ENCODE measurements at places on chromosomes 2 and 18.
A peak's percentile ranks its signal among the peaks of the same experiment; 100 is the strongest.

DNA sequence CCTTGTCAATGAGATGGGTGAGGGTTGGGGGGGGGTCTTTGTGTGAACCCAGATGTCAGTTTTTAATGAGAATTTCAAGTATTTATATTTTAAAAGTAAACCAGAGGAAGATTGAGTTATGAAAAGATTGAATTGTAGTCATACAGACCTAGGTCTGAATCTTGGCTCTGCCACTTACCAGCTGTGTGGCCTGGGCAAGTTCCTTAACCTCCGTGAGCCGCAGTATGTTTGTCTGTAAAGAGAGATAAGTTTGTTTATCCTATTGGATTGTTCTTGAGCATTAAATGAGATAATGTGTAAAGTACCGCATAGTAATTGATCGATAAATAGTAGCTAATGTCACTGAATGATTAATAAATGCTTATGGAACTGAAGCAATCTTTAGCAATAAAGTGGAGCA lies 63.8 kb downstream of the EML6 start:
- no peak for DNase-seq

DNA sequence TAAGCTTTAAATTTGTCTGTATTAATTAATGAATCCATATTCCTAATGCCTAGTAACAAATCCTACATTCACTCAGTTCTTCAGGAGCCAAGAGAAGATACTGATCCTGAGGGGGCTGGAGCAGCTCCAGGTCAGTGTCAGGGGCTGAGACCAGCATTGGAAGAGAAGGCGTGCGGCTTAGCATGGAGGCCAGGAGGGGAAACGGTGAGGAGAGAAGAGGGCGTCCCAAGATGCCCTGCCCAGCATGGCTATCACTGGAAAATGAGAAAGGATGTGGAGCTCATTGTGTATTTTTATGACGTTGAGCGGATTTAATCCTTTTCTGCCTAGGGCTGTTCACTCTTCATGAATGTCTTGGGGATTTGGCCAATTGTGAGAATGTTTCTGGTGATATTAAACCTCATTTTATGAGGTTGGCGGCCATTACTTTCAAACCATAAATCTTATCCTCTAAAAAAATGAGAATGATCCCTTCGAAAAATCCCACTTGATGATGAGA lies 131.7 kb downstream of the KCTD1 start:
- DNase-seq, result no peak

- DNase-seq, result peak; percentile 94
Observed at GRCh38 chr18:48417985-48418384, 8.8 kb upstream of the ZBTB7C start.

GRCh38 chr2:196962325-196962724 lies 35.8 kb upstream of the PGAP1 start:
- DNase-seq, result no peak

GRCh38 chr2:33873076-33873605 lies 274.0 kb upstream of the FAM98A start:
- DNase-seq, result no peak

DNA sequence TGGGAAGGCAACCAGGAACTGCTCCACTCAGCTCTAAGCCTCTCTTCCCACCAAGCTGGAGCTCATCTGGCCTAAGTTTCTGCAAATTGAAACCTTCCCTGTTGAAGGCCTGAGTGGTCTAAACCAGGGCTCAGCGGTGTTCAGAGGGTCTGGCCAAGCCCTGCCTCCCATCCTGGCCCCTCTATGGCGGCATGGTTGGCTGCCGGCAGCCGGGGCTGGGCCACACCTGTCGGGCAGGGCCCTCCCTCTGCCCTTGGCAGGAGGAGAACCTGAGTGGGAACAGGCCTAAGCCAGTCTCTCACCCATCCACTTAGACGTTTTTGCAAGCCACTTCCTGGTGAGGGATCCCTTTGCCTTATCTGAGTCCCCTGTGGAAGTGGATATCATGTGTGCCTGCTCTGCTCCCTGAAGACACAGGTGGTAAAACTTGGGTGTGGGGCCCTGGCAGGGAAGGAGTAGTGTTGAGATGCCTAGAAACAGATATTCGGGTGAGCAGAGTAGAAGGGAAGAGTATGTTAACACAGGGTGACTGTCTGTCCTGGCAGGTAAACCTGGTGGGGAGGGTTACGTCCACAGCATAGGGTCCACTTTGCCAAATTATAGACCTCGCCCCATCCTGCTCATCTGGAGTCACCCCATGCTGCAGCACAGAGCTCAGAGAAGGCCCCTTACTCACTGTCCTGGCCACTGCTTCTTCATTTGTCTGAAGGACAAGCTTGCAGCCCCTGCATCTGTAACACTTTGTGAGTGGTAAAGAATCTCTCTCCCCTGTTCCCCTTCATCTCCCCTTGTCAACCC lies 63.0 kb upstream of the SIX2 start:
- no peak for DNase-seq

GRCh38 chr18:34959211-34959829 lies 81.9 kb upstream of the MAPRE2 start:
- DNase-seq, result no peak

- DNase-seq, result peak; percentile 50
Observed at GRCh38 chr2:205712508-205712907, 30.2 kb downstream of the NRP2 start.

DNA sequence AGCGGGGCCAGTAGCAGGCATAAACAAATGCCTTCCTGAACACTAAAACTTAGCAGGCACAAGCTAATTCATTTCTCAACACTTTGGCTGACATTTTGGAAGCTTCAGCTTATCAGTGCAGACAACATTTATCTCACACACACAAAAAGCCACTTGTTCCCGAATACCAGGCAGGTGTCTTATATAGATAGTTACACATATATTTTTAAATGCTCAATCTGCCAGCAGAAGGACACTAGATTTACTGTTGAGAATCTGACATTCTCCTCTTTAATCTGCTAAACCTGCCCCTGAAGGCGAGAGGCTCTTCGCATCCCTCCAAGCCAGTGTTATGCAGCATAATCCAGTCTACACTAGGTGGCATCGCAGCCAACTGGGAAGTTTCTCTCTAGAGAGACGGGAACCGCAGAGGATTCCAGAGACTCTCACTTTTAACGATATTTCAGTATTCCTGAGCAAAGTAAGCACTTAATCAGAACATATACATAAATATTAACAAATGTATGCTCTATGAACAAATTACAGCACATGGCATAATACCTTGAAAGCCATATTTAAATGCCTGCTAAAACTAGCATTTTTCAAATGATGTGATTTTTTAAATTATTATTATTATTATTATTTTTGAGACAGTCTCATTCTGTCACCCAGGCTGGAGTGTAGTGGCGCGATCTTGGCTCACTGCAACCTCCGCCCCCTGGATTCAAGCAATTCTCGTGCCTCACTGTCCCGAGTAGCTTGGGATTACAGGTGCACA lies 90.2 kb upstream of the SCG2 start:
- DNase-seq, result no peak

GRCh38 chr2:27954771-27955383 lies 64.3 kb downstream of the BABAM2 start:
- DNase-seq, result peak; percentile 83

- no peak for DNase-seq
Observed at GRCh38 chr2:219289195-219289536, 10.0 kb downstream of the DNAJB2 start.

GRCh38 chr18:25365242-25365641 lies 13.3 kb upstream of the ZNF521 start:
- no peak for DNase-seq

GRCh38 chr2:16400127-16400623 lies 265.5 kb downstream of the CYRIA start:
- no peak for DNase-seq

DNA sequence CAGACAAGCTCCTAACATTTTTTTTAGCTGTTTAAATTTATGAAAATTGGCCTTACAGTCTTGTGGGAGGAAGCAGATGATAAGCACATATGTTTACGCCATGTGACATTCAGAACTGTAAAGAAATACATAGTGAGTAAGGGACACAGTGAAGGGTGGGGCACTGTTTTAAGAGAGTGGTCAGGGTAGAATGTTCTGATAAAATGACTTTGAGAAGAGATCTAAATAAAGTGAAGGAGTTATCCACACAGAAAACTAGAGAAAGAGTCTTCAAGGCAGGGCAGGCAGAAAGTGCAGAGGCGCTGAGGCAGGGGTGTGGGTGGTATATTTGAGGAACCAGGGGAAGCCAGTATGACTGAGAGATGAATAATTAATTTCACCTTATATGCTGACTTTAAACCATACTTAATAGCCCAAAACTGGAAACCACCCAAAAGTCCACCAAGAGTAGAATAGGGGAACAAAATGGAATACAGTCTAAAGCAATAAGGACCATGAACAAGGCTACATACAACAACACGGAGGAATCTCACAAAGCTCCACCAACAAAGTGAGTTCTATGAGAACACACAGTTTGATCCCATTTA lies 8.6 kb downstream of the MREG start:
- peak; percentile 89 for DNase-seq

- DNase-seq, result no peak
Observed at GRCh38 chr18:10291568-10291981, 162.9 kb upstream of the APCDD1 start.

DNA sequence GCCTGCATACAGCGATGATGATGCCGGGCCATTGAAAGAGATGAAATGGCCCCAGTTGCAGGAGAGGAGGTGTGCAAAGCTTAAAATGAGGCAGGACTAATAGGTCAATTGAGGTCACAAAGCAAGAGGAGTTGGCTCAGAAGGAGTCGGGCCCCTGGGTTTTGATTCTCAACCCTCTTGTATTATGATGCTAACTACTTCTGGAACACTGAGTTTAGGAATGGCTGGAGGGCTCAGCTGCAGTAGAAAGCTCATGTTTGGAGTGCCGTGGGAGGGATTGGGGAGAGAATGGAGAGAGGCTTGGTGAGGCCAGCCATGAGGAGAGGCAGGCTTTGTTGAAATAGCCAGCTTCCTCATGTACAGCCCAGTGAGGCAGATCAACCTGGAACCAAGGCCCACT lies 4.8 kb downstream of the TNP1 start:
- no peak for DNase-seq

GRCh38 chr2:241155936-241156335 lies 5.7 kb downstream of the PPP1R7 start:
- DNase-seq, result no peak

DNA sequence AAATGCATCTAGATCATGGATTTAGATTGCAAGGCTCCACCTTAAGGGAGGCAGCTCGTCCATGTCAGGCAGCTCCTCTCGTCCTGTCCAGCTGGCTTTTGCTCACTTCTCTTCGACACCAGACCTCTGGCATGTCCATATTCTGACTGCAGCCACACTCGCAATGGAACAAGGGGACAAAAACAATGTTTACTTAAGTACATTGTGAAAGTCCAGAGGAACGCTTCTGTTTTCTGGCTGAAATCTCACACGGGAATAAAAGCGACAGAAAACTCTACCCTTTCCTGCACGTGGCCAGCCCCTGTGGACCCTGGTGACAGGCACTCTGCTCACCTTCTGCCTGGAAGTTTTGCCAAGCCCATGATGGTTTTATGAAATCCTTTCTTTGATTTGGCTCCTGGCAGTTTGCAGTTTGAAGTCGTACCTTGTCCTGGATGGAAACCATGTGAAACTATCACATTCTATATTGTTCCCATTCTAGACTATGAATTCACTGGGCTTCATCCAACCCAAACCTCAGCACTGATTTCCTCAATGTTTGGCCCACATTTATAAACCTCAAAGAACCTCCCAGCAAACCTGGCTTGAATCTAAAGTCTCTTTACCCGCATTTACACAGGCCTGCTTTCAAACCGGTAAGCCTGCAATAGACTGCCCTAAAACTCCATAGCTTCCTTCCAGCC lies 134.3 kb upstream of the PIEZO2 start:
- DNase-seq, result no peak

DNA sequence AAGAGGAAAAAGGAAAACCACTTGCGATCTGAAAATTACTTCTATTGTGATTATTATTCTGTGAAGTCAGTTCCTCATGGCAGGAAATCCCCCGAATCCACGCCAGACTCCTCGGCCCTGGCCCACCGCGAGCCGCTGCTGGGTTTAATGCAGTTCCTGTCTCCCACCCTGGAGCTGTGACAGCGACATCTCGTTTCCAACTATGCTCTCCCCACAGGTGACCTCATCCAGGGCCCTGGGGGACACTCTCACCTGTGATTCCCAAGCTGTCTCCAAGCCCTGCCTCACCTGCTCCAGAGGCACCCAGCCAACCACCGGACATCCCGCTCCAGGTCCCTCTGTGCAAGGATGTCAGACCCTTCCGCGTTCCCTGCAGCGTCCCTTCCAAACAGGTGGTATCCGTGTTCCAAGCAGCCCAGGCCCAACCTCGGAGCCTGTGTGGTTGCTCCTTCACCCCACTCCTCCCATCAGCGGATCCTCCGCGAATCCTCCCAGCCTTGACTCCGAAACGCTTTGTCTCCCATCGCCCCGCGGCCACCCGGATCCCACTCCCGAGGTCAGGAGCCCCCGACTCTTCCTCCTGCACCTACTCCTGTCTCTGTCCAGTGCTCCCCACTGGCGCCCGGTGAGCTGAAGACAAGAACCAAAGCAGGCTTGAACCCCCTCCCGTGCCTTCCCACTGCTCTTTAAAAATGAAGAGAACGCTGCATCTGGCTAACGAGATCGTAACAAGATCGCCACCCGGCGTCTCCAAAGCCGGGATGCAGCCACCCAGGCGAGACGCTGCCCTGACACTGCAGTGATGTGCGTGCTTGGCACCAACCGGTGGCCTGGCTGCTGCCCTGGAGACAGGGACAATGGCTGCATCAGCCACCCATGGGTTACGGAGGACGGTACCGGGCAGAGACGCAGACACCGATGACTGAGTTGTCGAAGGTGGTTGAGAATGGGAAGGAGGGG lies 96.5 kb downstream of the NDUFA10 start:
- DNase-seq, result no peak

- DNase-seq, result no peak
Observed at GRCh38 chr2:112995346-112995920, 9.8 kb upstream of the IL36A start.

- no peak for DNase-seq
Observed at GRCh38 chr2:131093696-131094462, 619 bp upstream of the FAM168B start.

DNA sequence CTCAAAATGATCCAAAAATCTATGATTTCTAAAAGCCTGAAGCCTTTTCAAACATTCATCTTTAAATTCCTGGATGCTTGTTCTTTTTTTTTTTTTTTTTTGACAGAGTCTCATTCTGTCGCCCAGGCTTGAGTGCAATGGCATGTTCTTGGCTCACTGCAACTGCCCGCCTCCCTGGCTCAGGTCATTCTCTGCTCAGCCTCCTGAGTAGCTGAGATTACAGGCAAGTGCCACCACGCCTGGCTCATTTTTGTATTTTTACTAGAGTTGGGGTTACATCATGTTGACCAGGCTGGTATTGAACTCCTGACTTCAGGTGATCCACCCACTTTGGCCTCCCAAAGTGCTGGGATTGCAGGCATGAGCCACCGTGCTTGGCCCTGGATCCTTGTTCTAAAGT lies 649.5 kb downstream of the XIRP2 start:
- DNase-seq, result no peak

DNA sequence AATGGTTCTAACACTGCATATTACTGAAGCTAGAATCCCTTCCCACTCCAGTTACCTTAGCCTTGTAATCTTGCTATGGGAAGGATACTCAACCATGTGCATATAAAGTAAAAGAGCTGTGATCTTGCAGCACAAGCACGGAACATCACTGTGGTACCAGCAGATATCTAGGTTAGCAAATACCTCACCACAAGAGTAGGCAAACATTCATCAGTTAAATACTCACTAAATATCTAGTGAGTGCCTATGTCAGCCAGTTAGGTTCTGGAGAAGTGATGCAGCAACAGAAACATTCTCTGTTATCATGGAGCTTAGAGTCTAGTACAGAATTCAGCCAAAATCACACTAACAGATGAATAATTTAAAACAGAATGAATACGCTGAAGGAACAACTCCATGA lies 349.6 kb upstream of the UBE2E3 start:
- DNase-seq, result no peak

GRCh38 chr18:42514512-42514911 lies 559.5 kb downstream of the PIK3C3 start:
- no peak for DNase-seq

All from inflammatory macrophage (primary cell).